ENCODE measurements at places on chromosomes 4 and X. TPM values are rescaled to one million over a fixed set of nuclear protein-coding genes. Genes with fewer than 3 reads are reported as not detected.
A peak's percentile ranks its signal among the peaks of the same experiment; 100 is the strongest.

DNA sequence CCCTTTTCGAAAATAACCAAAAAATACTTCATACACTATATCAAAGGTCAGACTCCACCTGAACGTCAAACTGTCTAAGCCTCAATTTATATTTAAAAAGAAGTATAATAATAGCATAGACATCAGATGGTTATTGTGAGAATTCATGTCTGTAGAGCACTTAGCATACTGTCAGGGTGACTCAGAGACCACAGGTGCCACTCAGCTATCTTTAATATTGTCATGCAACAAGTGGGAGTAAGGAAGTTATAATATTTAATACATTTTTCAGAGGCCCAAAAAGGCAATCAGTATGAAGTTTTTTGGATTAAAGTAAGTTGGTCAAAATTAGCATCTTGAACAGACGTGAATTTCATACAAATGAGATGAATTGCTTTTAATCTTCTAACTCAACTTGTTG is 93.3 kb downstream of the PHOX2B start:
- DNase-seq, result no peak

- DNase-seq, result no peak
Observed at GRCh38 chr4:146915132-146915531, 30.5 kb downstream of the TTC29 start.

DNA sequence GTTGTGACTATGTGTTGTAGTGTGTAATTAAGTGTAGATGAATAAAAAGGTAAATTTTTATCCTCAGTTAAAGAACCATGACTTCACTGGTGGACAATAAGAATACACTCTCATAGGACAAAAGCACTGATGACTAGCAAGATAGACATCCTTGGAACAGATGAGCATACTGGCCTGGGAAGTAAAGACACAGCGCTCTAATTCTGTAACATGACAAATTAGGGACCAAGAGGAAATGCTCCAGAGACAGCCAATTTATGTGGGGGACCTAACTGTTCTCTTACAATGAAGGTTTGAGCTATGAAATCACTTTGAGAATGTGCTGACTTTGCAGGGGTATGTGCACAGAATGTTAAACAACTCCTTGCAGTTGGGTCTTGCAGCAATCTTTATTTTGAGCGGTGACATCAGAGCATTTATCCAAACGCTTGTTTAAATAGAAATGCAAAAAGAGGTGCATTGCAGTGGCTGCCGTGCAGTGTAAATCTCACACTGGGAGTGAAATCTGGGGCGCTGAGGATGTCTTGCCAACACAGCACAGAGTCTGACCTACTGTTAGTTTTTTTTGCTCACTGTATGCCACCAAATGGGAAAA is 109.3 kb downstream of the MAGEC2 start:
- no peak for DNase-seq

- no peak for DNase-seq
Observed at GRCh38 chr4:102817613-102818268, 9.6 kb downstream of the UBE2D3 start.

- no peak for DNase-seq
Observed at GRCh38 chr4:48315728-48316630, 25.4 kb upstream of the SLAIN2 start.

DNA sequence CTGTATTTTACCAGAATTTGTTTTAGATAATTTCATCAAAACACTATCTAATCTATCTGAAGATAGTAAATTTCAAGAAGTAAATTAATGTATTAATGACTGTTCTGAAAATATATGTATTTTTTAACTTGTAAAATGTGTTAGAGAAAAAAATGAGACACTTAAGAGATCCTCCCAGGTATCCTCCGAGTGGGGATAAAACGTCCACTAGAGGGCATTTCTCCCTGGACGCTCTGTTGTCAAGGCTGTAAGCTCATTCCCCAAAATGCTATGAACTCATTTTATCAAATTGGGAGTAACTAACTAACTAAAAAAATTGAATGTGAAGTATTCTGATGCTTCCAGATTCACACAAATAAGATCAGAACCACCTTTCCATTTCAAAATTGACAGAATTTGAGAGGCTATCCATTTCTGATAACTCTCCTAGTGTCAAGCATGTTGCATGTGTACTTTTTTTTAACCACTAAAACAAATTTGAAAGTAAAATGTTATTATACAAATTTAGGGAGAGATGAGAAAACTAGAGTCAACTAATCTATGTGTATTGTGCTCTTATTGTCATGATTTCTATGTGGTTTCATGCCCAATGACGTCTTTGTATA is 337.3 kb upstream of the HS3ST1 start:
- DNase-seq, result no peak

DNA sequence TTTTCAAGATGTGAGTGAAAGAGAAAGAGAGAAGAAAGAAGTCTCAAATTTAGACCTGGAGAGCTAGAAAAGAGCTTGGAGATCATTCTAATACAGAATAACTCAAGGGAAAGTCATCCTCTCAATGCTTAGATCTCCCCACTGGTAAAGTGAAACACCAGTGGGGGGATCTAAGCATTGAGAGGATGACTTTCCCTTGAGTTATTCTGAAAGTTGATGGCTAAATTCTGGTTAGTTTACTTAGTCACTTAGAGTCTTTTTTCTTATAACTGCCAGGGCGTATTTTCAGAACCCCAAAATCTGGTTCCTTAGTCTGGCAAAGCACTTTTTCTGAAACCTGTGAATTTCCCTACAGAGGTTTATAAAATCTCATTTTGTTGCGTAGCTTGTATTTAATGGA is 198.6 kb downstream of the ARHGAP24 start:
- DNase-seq, result no peak

DNA sequence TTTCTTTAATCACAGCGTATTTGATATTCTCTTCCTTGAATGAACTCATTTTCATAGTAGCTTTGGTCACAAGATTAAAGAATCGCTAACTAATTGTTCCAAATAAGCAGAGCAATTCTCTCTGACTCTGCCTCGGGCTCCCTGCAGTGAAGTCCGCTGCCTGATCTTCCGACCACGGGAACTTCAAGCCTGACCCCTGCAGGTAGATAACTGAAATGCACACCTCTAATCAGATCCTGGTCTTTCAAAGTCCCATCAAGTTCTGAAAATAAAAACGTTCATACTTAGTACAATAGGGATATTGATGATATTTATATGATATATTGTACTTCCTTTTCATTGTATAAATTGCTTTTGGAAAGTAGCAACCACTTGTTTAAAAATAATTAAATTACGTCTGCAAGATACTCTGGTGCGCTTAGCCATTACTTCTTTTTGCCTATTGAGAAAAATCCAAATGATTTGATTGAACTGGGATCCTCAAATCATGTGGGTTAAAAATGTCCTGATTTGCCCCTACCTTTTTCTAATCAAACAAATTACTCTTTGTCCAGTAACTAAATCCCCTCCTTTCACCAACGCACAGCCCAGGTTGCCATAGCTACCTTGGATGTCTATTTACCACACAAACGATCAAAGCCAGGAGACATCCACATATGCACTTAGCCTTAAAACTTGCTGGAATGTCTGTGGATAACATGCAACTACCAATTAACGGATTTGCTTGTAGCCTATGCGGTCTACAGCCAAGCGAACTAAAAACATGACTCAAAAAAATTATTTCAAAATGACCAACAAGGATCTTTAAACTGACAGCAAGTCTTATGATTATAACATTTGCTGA is 4.2 kb downstream of the MID1 start:
- DNase-seq, result peak; percentile 55

DNA sequence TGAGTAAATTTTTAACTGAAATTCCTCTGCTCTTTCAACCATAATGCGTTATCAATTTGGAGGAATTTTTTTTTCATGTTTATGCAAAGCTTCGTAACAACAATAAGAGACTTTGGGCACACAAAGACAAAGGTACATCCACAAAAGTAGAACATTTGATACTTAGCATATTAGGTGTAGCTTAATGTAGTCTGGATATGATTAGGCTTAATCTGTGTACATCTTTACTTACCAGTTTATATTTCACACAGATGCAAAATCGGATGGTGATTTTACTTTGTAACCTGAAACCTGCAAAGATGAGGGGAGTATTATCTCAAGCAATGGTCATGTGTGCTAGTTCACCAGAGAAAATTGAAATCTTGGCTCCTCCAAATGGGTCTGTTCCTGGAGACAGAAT is 20.3 kb downstream of the AIMP1 start:
- DNase-seq, result no peak

GRCh38 chr4:88109123-88109881 is 49.1 kb downstream of the ABCG2 start:
- no peak for DNase-seq

- no peak for DNase-seq
Observed at GRCh38 chr4:88937081-88937480, 119.9 kb downstream of the FAM13A start.

DNA sequence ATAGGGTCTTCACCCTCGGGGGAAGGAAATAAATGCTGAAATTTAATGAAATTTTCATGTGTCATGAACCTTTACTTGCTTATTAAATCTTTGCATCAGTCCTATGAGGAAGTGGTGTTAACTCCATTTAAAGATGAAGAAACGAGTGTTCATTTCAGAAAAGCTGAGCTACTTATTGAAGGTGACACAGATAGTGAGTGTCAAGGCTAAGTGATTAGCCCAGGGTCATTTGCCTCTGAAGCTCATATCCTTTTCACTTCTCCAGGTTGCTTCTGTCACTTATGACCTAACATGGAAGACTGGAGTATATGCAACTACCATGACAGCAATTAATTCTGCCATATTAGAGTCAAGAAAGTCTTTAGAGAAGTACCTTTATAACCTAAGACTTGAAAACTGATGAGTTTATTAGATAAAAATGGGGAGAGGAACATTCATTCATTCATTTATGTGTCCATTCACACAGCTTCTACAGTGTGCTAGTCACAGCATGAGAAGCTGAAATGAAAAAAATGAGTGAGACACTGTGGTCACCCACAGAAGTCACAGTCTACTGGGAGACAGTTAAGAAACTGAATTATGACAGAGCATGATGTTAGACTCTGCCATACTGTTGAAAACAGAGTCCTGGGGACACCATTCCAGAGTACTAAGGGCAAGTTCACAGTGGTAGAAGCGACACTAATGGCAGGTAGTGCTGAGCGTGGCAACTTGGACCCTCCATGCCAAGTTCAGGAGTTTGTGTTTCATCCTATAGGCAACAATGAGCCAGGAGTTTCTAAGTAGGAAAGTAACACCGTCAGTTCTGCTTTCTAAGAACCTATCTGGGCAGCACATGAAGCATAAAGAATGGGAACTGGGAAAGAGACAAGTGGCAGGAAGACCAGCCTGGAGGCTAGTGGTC is 21.3 kb downstream of the ALPK1 start:
- DNase-seq, result no peak

GRCh38 chrX:105564501-105564900 is 257.8 kb upstream of the NRK start:
- DNase-seq, result no peak

DNA sequence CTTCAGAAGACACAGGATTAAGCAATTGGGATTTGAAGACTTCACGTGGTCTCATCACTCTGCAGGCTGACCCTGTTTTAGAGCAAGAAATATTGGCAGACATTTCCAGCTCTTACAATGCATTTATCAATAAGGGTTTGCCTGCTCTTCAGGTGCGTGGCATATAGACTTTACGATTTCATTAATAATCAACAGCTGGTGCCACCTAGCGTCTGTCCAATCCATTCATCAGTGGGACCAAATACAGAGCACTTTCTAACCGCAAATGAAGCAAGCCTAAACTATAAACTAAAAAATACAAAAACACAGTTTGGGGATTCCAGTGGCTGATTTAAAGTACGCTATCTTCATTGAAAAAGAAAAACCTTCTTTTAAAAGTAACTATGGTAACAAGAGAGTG is 125.4 kb upstream of the DMD start:
- no peak for DNase-seq

DNA sequence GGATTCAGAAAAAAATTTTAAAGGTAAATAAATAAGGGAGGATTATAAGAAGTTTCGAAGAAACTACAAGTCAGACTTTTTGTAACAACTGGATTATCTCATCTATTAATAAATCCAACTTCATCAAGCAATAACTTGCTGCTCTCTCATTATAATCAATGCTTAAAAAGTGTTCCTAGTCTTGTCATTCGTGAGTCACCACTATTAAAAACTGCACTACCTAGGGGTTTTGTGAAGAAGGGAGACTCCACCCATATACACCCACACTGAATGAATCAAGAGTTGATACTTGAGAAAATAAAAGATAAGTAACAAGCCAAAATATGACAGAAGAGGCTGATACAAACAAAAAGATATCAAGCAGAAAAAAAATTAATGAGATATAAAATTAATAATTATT is 360.5 kb downstream of the ZNF674 start:
- no peak for DNase-seq

GRCh38 chr4:86389664-86390063 is 29.8 kb upstream of the MAPK10 start:
- DNase-seq, result no peak

DNA sequence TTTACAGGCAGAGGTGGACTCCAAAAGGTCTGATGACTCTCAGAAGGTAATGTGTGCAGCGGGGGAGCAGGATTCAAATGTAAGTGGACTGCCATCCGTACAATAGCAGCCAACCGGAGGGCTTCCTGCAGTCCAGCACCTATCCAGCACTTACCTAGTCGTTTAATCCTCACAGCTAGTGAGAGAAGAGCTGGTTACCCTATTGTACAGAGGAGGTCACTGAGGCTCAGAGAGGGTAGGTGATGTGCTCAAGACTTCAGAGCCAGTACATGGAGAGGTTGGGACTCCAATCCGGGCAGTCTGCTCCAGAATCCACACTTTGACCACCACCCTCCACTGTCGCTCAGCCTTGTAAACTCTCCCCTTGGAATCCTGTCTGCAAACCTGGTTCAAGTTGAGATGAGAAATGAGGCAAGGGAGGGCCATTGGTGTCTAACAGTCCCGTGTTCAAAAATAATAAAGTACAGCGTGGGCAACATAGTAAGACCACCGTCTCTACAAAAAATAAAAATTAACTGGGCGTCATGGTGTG is 22.5 kb upstream of the JAKMIP1 start:
- no peak for DNase-seq

- no peak for DNase-seq
Observed at GRCh38 chr4:153521999-153522801, 56.0 kb downstream of the TMEM131L start.

- DNase-seq, result peak; percentile 95
Observed at GRCh38 chr4:185142912-185143600, at the start of gene SLC25A4. SLC25A4 (plus strand) TSS chr4:185143266; CDS start chr4:185143373, 107 bp downstream.

GRCh38 chrX:129661369-129661768 is 6.6 kb upstream of the APLN start:
- DNase-seq, result no peak

The ZNF157 gene
- 0.09 TPM for total RNA-seq

The PABPC1L2B gene
- not detected for total RNA-seq

The ERCC6L gene
- total RNA-seq, result 0.06 TPM

The PCDH18 gene
- total RNA-seq, result 5.3 TPM

The HS3ST1 gene
- 4.7 TPM for total RNA-seq

The TBCK gene
- 25.8 TPM for total RNA-seq

The GALNT7 gene
- 8.2 TPM for total RNA-seq

The ZNF718 gene
- 7.9 TPM for total RNA-seq

The CDK16 gene
- total RNA-seq, result 108 TPM

The ANOS1 gene
- 6.2 TPM for total RNA-seq

The ZNF674 gene
- 3.2 TPM for total RNA-seq

The MGST2 gene
- 112 TPM for total RNA-seq

The TMEM150C gene
- 15.8 TPM for total RNA-seq
